Activated CD4-positive, CD25-positive, alpha-beta regulatory T cell treated with anti-CD3 and anti-CD28 coated beads, Interleukin-2, amount 50 U/mL, for 16 hours (primary cell): ENCODE measurements at places on chromosomes 11 and 22.

DNA sequence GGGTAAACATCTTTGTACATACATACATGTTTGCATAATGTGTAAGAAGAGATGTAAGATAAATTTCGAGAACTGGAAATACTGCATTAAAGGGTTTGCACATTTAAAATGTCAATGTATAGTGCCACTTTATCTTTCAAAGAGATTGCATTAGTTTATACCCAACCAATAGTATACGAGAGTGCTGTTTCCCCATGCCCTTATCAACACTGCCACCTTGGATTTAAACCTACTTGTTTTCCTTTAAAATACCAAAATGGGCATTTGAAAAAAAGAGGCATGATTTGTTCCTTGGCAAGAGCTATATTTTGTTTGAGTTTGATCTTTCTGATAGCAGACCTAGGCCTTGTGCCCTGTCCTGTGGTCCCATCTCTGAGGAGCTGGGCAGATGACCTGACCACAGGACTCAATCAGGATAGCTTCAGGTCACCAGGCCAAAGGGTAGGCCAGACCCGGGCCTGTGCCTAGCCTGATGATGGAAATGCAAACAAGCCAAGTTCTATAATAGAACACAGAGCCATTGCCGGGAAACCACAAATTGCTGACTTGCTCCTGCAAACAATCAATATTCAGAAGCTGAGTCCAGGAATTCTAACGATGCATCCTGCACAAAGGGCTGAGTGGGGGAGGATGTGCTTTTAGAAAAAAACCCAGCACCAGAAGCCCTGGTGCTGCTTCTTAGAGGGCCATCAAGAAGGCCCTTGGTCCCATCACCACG lies 16.9 kb upstream of the ALG8 start:
- DNase-seq, result no peak

DNA sequence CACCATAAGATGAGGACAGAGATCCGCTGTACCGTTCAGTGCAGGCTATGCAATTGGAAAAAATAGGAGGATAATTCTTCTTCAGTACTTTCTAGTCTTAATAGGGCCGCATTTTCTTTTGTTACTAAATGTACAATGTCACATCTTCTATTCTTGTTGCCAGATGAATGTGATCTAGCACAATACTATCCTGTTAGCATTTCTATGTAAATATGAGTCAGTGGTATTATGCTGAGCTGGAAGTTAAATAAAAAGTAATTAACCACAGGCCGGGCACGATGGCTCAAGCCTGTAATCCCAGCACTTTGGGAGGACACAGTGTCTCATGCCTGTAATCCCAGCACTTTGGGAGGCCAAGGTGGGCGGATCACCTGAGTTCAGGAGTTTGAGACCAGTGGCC lies 24.4 kb upstream of the BIRC3 start:
- no peak for DNase-seq

DNA sequence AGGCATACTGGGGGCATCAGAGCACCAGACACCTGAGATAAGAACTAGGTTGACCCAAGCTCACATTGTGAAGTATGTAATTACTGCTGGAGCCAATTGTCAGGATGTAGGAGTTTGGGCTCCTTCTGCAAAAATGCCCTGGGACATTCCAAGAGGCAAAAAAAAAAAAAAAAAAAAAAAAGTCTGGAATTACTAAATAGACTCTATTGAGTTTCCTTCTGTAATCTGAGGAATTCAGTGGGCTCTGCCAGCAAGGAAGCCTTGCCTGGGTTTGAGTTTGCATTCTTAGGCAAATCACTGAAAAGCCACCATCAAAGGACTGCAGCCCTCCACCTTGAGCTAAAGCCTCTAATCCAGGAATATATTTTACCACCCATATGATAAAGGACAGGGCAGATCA lies 8.0 kb upstream of the CAVIN3 start:
- DNase-seq, result no peak

DNA sequence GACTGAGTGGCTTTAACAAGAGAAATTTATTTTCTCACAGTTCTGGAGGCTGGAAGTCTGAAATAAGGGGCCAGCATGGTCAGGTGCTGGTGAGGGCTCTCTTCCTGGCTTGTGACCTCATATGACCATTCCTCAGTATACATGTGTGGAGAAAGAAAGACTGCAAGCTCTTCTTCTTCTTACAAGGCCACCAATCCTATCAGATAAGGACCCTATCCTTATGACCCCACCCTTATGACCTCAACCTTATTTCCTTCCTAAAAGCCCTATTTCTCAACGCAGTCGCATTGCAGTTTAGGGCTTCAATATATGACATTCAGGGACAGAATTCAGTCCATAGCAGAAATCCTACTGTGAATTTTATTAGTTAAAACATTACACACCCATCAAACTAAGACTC lies 124.4 kb upstream of the RAG2 start:
- DNase-seq, result no peak

GRCh38 chr11:125304136-125304535 lies 139.6 kb downstream of the PKNOX2 start:
- DNase-seq, result no peak
